ENCODE measurements at places on chromosomes 5 and 9.
A peak's percentile ranks its signal among the peaks of the same experiment; 100 is the strongest.

GRCh38 chr5:103910011-103910410 lies 347.4 kb upstream of the NUDT12 start:
- no peaks in the 10 kb centered on the region for H3K27me3 ChIP-seq
- H3K4me3 ChIP-seq = no peak overlapping the region
- no peak for DNase-seq
- H3K36me3 ChIP-seq = no peaks in the 10 kb centered on the region
- no peak overlapping the region for H3K27ac ChIP-seq

DNA sequence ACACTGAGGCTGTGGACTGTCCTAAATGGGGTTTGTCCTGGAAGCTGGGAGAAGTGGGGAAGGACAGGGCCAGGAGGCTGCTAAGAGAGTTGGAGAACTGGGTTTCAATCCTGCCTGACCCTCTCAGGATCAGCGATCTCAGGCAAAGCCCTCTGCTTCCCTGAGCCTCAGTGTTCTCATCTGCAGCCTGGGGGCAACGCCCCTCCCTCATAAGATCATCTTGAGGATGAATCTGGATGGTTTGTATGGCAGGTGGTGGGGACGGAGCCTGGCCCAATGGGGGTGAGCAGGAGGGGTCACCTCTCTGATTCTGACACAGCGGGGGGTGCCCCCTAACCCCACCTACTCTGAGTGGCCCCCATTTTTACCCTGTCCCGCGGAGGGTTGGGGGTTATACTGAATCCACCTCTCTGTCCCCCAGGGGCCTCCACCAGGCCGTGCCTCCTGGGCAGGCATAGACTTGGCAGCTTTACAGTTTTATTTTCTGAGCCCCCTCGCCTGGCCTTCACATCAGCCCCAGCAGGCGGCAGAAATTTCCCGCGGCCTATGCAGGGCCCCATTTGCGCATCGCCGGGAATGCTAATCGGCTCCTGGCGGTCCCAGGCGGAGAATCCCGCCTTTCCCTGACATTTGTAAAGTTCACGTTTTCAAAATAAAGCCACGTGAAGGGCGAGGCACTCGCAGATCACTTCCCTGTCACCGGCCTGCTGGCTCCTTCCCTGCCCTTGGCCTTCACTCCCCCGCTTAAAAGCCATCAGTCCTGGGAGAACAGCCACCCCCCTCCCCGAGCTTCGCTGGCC lies 17.8 kb upstream of the LAMC3 start:
- H3K27me3 ChIP-seq = no peaks in the 10 kb centered on the region
- H3K27ac ChIP-seq = no peak overlapping the region
- no peaks in the 10 kb centered on the region for H3K36me3 ChIP-seq
- no peak overlapping the region for H3K4me3 ChIP-seq
- peaks cover 11% of the 10 kb centered on the region for H3K4me1 ChIP-seq
- no peak for DNase-seq

DNA sequence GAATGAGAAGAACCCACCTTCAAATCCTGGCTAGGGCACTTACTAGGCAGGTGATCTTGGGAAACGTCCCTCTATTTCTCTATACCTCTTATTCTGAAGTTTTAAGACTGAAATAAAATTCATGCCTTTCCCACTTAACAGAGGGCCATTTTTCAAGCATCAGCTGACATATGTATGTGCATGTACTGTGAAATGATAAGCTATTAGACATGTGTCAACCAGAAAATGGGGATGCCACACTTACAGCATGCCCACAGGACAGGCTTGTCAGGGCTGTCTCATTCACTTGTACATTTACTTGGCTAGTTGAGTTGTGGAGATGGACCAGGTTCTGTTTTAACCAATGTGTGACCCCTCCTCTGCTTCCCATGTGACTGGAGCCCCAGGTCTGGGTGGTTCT lies 78.5 kb downstream of the C9orf152 start:
- no peak overlapping the region for H3K27ac ChIP-seq
- H3K4me1 ChIP-seq = peaks cover 35% of the 10 kb centered on the region
- DNase-seq = no peak

GRCh38 chr9:80503671-80504281 lies 932.0 kb downstream of the TLE4 start:
- no peak overlapping the region for H3K4me3 ChIP-seq
- DNase-seq = peak; percentile 68
- H3K27me3 ChIP-seq = no peaks in the 10 kb centered on the region
- H3K27ac ChIP-seq = no peak overlapping the region

DNA sequence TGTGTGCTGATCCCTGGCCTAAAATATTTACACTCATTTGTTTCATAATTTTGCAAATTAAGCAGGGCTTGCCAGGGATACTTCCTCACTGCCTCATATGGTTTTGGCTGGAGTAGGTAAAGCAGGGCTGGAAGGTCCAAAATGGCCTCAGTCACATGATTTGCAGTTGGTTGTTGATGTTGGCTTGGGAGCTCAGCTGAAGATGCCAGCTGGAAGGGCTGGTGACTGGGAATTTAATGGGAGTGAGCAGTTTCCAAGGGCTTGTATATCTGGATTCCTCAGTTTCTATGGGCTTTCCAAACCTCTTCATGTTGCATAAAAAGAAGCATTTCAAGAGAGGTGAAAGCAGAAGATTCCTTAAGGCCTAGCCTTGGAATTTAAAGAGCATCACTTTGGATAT lies 729.3 kb downstream of the CDH18 start:
- H3K4me1 ChIP-seq = no peaks in the 10 kb centered on the region
- H3K27me3 ChIP-seq = no peaks in the 10 kb centered on the region
- no peak overlapping the region for H3K27ac ChIP-seq
- no peak overlapping the region for H3K4me3 ChIP-seq
- no peak for DNase-seq

DNA sequence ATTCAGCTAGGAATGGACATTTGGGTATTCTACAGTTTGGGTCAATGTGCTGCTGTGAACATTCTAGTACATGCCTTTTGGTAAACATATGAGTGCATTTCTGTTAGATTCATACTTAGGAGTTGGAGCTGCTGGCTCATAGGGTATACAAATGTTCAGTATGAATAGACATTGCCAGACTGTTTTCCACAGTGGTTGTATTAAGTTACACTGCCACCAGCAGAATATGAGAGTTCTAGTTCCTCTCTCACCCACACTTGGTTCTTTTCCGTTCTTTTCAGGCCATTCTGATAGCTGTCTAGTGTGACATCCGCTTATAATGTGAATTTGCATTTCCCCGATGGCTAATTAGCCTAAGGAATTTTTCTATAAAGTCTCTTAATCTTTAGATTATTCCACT lies 25.0 kb downstream of the STOM start:
- peak overlapping the region; percentile 1 for H3K27ac ChIP-seq
- peaks cover 61% of the 10 kb centered on the region for H3K4me1 ChIP-seq
- no peak for DNase-seq
- no peaks in the 10 kb centered on the region for H3K27me3 ChIP-seq
